ENCODE measurements at places on chromosomes 13 and 19.
A peak's percentile ranks its signal among the peaks of the same experiment; 100 is the strongest.

- no peak for DNase-seq
Measured at GRCh38 chr13:84430015-84430414, 547.7 kb upstream of the SLITRK1 start.

DNA sequence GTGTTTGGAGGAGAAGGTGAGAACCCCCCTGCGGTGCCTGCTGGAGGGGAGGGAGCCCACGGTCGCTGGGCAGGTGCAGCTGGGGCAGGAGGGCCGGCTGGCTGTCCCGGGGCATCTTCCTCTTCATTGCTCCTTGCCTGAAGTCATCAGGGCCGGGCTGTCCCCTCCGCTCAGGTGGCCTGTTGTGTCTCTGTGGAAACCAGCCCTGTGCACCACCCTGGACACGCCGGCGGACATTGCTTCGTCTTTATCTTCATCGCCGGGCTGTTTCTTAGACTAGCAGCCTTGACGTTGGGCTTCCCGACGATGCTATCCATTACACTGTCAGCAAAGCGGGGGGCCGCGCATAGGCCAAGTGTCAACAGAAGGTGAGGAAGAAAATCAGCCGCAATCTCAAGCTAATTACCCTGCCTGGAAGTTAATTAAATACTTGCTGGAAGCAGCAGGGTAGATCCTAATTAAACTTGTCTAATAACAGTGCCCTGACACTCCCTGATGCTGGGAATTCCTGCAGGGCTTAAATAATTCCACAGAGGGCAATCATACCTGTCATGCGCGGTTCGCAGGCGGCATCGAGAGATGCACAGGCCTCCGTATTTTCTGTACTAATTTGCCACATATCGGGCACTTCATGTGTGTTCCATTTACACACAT lies 111.4 kb upstream of the SOX1 start:
- no peak for DNase-seq

GRCh38 chr13:99065235-99066015 lies 87.6 kb upstream of the DOCK9 start:
- DNase-seq = no peak

- no peak for DNase-seq
Measured at GRCh38 chr19:22421797-22422196, 349 bp downstream of the ZNF98 start.

DNA sequence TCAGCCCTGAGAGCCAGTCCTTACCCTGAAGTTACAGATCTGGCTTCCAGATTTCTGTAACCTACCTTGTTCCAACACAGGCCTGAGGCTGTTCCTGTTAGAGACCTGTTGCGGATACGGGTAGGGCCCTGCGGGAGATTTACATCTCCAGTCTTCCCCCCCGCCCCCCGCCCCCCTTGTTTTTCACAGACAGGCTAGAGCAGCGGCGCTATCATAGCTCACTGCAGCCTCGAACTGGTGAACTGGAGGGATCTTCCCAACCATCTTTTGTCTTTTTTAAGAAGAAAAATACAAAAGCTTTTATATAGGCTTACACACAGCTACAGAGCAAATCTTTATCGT lies 10.6 kb upstream of the CEACAM21 start:
- no peak for DNase-seq

DNA sequence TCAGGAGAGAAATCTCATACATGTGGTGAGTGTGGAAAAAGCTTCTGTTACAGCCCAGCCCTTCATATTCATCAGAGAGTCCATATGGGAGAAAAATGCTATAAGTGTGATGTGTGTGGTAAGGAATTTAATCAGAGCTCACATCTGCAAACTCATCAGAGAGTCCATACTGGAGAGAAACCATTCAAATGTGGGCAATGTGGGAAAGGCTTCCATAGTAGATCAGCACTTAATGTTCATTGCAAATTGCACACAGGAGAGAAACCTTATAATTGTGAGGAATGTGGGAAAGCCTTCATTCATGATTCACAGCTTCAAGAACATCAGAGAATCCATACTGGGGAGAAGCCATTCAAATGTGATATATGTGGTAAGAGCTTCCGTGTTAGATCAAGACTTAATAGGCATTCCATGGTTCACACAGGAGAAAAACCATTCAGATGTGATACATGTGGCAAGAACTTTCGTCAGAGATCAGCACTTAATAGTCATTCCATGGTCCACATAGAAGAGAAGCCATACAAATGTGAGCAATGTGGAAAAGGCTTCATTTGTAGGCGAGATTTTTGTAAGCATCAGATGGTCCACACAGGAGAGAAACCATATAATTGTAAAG lies 15.2 kb downstream of the ZNF221 start:
- no peak for DNase-seq

DNA sequence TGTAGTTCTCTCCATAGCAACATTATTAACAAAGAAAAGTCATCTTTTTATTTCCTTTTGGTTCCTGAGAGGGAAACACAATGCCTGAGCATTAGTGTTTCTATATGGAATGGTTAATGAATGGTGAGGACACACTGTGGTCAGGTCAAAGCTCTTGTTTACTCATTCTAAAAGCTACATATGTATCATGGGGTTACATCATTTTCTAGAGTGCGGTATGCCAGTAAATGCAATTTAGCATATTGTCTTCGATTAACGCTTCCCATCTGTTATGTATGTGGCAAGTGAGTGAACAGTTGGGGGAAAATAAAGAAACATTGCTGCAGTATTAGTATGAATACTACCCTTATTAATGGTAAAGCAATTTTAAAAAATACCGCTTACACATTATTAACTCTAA lies 1152.2 kb upstream of the SPRY2 start:
- DNase-seq = no peak

DNA sequence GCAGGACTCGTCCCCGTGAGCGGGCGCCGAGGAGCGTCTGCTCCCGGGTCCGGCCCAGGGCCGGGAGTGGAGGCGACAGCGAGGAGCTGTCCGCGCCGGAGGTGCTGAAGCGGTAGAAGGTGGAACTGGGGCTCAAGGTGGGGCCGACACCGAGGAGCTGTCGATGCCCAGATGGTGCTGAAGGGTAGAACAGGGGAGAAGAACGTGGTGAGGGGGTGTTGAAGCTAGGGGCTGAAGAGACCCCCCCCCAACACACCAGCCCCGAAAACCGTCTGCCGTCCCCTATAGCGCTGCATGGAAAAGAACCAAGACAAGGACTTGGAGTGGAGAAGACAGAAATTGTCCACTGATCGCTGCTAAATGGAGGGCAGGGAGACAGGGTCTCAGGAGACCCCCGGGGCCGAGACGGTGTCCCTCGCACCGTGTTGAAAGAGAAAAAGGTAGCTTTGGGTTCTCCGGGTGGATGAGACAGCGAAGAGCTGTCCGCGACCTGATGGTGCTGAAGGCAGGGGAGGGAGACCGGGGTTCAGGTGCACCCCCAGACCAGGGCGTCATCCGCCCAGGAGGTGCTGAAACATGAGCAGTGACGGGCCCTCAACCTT lies 7.1 kb upstream of the PDE4C start:
- peak; percentile 85 for DNase-seq

- no peak for DNase-seq
Measured at GRCh38 chr19:10551698-10552301, 8.1 kb downstream of the ATG4D start.

- peak; percentile 88 for DNase-seq
Measured at GRCh38 chr19:3665681-3666544, 34.4 kb downstream of the PIP5K1C start.

DNA sequence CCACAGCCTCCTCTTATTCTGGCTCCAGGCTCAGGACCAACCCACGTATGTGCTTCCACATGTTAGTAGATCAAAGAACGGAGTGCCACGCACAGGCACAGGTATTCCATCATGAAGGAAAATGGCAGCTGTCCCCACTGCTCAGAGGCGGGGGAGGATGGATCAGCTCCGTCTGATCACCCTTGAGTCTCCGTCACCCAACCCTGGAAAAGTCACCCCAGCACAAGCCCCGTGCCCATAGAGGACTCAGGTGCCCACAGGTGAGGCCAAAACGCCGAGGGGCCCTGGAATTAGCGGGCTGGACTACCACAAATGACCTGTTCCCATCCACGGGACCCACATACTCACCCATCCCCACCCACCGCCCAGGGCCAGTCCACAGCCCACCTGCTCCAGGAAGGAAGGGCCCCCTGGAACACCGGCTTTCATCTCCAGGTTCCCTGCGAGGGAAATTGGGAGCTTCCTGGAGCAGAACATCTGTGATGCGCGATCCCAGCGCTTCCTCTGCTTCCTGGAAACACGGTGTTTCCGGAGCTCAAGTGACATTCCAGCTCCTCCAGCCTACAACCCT lies 120.5 kb upstream of the SPACA7 start:
- DNase-seq = no peak

GRCh38 chr19:10593820-10594637 lies 6.9 kb upstream of the AP1M2 start:
- DNase-seq = no peak

DNA sequence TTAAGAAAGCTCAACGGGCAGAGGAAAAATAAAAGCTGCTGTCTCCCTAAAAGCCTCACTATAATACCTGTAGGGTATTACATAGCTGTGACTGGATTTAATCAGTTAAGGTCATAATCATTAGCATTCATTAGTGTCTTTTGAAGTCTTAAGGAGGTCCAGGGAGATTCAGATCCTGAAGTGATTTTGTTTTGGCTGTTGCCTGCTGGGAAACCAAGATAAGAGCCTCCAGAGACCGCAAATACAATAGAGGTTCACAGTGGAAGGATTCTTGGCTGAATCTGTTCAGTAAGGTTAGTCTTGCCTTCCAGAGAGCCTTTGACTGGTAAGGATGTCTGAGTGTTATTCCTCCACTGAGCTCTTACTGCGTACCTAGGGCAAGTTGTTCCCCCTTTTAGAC lies 54.0 kb upstream of the TNFRSF19 start:
- no peak for DNase-seq

DNA sequence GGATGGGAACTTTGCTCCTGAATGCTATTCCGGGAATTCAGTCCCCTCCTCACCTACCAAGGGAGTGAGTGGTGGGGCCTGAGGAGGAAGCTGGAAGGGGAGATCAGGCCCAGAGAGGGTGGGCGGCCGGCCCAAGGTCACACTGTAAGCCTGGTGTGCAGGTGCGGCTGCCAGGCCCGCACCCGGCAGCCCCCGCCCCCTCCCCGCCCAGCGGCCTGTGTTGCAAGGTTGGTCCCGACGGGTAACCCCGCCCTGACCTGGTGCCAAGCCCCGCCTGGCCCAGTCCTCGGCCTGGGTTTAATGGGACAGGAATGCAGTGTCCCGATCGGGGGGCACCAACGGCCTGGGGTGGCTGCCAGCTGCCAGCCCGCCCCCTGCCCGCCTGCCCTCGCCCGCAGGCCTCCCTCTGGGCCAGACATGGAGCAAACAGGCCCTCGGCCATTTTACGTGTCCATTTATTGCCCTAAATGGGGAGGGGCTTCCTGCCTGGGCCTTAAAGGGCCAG lies 5.5 kb downstream of the ZBTB7A start:
- no peak for DNase-seq

- DNase-seq = no peak
Measured at GRCh38 chr19:40314656-40315055, 29.5 kb upstream of the AKT2 start.

- DNase-seq = no peak
Measured at GRCh38 chr19:22783651-22784410, at the start of gene ZNF99. Gene ZNF99, minus strand, starts transcription at chr19:22784151. Its CDS starts 135 bp downstream, at chr19:22784016.

DNA sequence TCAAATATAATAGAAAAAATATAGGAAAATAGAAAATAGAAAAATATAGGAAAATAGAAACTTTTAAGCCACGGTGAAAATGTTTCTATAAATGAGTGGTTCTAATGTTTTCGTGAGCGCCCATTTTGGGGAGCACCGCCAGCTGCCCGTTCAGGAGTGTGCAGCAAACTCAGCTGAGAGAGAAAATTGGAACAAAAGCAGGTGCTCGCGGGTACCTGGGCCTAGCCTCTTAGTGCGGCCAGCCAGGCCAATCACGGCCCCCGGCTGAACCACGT lies 204 bp upstream of the PDX1 start:
- DNase-seq = no peak

- DNase-seq = no peak
Measured at GRCh38 chr13:91240341-91240740, 107.1 kb upstream of the MIR17HG start.

GRCh38 chr13:50699874-50700663 lies 143.4 kb downstream of the DLEU7 start:
- no peak for DNase-seq

DNA sequence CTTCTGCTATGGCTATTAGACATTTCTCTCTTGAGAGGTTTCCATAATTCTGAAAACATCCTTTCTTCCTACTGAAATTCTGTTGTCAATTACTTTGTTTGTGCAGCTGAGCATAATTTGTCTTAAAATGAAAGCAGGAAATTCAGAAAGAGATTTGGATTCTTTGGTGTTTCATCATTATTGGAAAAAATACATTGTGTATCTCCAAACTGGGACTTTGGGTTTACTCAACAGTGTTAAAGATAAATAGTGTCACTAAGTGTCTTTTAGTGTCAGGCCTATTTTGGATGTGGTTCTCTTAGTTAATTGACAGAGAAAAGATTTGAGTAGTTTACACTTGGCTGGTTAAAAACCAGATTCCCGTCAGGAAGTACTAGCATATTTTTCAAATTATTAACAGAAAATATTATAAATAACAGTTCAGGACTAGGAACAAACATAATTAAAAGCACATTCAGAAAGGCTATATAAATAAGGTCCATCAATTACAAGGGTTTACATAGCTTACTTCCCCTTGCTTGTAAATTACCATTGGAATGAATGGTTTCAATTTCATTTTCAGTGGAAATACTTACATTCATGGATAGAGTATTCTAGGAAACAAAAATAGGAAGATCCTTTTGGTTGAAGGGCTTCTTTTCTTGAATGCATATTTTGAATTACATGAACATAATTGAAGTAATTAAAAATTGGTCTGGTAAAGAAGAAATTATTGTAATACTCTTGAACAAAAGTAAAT lies 483.1 kb downstream of the GPC6 start:
- no peak for DNase-seq

- DNase-seq = no peak
Measured at GRCh38 chr13:50215399-50215798, 200.2 kb downstream of the KCNRG start.

DNA sequence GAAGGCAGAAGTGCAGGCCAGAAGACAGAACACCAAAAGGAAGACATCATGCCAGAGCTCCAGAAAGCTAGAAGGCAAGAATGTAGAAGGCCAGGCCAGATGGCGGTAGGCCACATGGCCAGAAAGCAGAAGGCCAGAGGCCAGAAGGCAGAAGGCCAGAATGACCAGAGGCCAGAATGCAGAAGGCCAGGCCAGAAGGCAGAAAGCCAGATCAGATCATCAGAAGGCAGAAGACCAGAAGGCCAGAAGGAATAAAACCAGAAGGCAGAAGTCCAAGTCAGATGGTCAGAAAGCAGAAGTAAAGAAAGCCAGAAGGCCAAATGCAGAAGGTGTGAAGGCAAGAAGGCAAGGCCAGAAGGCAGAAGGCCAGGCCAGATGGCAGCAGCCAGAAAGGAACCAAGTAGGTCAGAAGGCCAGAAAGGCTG lies 185.0 kb downstream of the TUBA3C start:
- no peak for DNase-seq
